ENCODE measurements at places on chromosomes 6 and 20.

DNA sequence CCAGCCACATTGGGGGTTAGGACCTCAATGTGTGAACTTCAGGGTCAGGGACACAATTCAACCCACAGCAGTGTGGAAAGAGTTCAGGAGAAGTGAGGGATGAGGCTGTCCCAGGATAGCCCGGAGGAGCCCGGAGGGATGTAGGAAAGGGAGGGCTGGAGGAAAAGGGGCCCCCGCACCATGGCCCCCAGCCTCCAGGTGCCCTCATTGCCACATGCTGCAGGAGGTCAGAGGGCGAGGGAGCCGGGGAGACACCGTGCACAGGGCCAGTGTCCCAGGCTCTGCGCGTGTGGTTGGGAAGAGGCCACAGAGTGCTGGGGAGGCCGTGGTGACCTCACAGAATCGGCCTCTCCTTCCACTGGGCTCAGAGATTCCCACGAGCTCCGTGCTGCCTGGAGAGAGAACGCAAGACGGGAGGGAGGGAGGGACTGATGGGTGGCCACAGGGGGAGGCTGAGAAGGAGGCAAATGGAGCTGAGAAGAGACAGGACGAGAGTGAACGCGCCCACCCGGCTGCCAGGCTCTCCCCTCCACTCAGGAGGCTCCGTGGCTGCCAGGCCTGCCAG lies 215.1 kb downstream of the DLL1 start:
- DNase-seq, result no peak

- no peak for DNase-seq
These were observed 19.0 kb upstream of the DOK5 start for GRCh38 chr20:54456423-54456822.

DNA sequence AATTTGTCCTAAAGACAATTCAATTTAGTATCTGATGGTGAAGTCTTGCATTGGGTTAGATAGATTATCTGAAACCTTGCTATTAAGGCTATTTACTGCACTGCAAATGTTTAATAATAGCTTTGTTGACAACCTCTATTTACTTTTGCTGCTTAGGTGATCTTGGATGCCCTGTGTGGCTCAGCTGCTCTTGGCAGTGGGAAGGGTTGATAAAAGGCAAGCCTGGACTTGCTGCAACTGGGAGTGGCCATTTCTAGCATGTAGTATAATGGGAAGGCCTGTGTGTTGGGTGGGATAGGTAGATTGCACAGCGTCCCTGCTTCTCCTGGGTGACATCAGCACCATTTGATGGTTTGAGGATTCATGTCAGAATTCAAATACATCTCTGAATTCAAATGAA lies 49.1 kb downstream of the ARMC2 start:
- no peak for DNase-seq

DNA sequence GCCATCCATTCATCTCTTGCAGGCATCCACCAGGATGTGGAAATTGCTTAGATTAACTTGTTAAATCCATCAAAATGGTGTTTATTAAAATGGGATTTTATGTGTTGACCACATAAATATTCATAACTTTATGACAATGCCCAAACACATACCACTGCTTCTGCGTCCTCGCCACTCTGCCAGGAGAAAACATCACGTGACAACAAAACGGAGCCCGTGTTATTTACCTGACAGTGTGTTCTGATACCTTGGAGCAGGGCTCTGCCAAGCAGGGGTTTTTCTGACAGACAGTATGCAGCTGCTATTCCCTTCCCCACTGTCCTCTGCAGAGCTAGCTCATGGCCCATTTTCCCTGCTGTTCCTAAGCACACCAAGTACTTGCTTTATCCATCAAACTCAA lies 279.5 kb upstream of the CHD6 start:
- no peak for DNase-seq

- no peak for DNase-seq
These were observed 93.4 kb downstream of the ZMYND8 start for GRCh38 chr20:47263080-47263464.

DNA sequence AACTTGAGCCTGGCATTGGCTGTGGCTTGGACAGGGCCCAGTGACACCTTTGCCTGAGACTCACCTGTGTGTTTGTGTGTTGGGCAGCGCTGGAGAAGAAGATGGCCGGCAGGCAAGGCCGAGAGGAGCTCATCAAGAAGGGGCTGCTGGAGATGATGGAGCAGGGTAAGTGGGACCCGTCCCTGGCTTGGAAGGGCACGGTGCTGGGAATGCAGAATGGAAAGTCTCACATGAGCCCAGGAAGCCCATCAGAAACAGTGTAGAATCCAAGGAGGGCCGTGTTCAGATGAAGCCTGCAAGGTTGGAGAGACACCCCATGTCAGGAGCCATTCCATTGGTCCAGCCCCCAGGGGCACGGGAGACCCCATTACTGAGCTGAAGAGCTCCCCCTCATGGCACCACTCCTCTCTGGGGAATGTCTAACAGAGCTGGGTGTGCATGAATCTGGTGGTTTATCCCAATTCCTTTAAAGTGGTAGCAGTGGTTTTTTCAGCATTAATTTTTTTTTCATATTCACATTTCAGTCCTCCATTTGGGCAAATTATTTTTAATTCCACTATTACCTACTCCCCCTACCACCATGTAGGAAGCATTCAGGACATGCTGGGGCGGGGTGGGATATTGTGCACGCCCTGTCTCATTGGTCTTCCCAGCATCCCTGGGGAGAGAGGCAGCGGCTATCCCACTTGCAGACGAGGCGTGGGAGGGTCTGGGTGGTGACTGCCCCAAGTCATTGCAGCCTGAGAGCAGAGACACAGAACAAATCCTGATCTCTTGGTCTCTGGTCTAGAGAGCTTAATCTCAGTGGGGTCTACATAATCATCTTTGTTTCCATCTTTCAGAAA lies 143.6 kb downstream of the PHACTR3 start:
- DNase-seq, result peak; percentile 33

DNA sequence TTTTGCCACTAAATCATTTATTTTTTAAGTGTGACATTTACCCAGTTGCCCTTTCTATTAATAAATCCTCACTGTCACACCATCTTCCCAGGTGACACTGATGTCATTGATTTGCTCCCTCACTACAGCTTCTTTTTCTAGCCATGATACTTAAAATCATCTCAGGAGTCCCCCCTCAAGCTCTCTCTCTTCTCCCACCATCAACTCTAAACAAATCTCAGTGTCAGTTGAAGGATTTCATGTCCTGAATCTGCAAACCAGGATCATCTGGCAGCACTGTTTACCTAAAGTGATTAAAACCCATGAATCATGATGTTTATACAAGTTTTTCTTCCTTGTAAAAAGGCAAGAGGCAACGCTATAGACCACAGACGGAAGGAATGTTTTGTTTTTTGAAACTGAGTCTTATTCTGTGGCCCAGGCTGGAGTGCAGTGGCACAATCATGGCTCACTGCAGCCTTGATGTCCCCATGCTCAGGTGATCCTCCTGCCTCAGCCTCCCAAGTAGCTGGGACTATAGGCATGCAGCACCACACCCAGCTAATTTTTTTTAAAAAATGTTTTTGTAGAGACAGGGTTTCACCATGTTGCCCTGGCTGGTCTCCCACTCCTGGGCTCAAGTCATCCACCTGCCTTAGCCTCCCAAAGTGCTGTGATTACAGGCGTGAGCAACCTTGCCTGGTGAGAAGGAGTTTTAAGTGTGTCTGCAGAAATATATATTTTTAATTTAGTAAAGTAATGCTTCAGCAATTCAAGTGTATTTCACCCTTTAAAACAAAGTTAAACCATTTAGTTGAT lies 30.1 kb upstream of the SH3BGRL2 start:
- no peak for DNase-seq

GRCh38 chr6:4319981-4320683 lies 184.8 kb upstream of the ECI2 start:
- no peak for DNase-seq

DNA sequence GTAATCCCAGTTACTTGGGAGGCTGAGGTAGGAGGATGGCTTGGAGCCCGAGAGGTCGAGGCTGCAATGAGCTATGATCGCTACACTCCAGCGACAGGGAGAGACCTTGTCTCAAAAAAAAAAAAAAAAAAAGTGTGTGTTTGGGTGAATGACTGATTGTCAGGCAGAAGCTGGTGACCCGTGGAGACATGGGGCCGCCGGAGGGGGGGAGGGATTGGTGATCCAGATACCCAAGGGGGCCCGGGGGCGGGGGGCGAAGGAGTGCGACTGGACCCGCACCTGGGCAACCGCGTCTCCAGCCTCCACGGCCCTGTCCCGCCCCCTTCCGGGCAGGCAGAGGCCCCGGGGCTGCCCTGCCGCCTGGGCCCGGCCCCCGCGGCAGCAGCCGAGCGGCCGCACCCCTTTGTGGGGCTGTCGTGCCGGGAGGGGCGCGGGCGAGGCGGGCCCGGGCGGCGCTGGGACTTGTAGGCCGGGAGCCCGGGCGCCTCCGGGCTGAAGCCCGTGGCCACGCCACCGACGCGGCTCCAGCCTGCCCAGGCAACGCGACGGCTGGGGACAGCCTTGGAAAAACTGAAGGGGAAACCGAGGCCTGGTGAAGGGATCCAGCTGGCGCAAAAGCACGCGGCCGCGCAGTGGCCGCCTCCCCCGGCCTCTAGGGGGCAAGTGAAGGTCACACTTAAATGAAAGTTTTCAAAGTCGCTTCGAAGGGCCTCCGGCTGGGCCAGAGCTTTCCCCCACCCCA lies 2.1 kb upstream of the RBM38 start:
- DNase-seq, result peak; percentile 80

GRCh38 chr6:7243179-7243981 lies 69.6 kb downstream of the SSR1 start:
- peak; percentile 91 for DNase-seq

- no peak for DNase-seq
These were observed 38.9 kb upstream of the KCNK5 start for GRCh38 chr6:39268171-39268570.

GRCh38 chr6:166417285-166417691 lies 34.5 kb upstream of the MPC1 start:
- DNase-seq, result no peak

DNA sequence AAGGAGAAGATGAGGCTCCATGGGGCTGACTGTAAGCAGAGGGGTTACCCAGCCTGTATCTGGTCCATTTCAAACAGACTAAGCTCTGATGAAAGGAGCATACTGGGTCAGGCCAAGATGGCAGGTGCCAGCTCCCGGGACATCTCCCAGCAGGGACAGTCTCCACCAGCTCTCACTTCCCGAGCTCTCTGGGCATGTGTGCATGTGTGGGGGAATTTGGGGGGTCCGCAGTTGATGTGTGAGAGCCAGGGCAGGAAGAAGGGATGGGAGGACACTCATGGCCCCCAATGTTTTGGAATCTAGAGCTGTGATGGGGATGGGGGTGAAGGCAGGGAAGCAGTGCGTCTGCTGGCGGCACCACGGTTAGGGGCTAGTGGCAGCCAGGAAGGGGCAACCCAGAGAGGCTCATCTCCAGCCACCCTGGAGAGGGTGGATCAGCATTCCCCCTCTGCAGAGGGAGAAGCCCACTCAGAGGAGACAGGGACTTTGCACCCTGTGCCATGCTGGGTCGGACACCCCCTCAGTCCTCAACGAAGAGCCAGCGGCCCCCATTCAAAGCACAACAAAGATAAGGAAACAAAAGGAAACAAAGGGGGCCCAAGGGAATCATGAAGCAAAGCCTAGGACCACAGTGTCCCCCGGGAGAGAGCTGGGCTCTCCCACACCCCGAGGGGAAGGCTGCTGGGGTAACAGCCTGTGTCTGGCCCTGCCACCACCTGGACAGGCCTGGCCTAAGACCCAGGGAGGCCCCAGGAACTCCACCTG lies 52.4 kb downstream of the DSTN start:
- DNase-seq, result no peak

DNA sequence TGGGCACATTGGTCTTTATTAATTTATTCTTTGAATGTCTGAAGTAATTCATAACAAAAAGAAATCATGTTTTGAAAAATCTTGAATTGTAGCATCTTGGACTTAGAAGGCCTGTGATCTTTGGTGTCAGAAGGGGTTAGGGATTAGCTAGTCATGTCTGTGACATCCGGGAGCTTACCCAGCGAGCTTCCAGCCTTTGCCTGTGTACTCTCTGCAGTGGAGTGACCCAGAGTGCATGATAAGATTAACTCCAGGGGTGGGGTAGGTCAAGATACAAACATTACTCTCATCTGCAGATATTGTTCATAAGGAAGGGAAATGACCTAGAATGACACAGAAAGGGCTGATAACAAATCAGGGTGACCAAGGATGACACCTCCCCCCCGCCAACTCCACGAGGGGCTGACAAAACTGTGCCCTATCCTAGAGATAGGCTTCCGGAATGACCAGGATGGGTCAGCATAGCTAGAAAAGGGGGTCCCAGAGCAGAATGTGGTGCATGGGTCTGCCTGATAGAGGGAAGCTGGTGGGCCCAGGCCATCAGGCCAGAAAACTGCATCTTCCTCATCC lies 56.6 kb upstream of the BLCAP start:
- no peak for DNase-seq

GRCh38 chr6:56963043-56963442 lies 8.1 kb downstream of the BEND6 start:
- DNase-seq, result peak; percentile 21

GRCh38 chr6:36386495-36387439 lies 702 bp downstream of the ETV7 start:
- peak; percentile 65 for DNase-seq

- no peak for DNase-seq
These were observed 44.0 kb downstream of the B4GALT5 start for GRCh38 chr20:49669601-49670189.

DNA sequence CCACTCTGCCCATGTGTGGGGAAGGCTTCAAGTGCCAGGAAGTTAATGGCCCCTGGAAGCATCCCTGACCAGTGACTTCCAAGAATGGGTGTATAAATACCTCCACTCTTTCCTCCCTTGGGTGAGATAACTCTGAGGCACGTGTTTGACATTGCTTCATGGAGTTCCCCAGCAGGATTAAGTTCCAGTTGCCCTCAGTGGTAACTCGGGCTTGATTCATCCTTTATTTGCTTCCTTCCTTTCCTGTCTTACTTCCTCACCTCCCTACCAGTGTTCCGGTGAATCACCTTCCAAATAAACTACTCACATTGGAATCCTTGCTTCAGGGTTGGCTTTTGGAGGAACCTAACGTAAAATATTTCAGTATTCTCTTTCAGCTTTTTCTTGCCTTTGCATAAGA lies 84.6 kb upstream of the JAG1 start:
- no peak for DNase-seq

- no peak for DNase-seq
These were observed 18.8 kb downstream of the ZNF217 start for GRCh38 chr20:53574819-53575218.

All from GM23338 (cell line).